Ovary (tissue), 10 donors: ENCODE measurements at places on chromosomes 3 and 15. TPM values are rescaled to one million over a fixed set of nuclear protein-coding genes. Genes with fewer than 3 reads are reported as not detected.

ABCC5 gene
- 29.4 TPM for polyA plus RNA-seq

GRCh38 chr3:25897019-25897418 lies 107.1 kb downstream of the OXSM start:
- no peak for DNase-seq

- DNase-seq = no peak
Measured at GRCh38 chr3:195072916-195073564, 197.9 kb downstream of the XXYLT1 start.

INSYN1 gene
- polyA plus RNA-seq = 11.9 TPM

- DNase-seq = no peak
Measured at GRCh38 chr3:156665291-156665690, 9.1 kb upstream of the TIPARP start.

- DNase-seq = no peak
Measured at GRCh38 chr3:11226042-11226370, 46.2 kb upstream of the ATG7 start.

SLC22A13 gene
- polyA plus RNA-seq = not detected

CLDN18 gene
- not detected for polyA plus RNA-seq

DNA sequence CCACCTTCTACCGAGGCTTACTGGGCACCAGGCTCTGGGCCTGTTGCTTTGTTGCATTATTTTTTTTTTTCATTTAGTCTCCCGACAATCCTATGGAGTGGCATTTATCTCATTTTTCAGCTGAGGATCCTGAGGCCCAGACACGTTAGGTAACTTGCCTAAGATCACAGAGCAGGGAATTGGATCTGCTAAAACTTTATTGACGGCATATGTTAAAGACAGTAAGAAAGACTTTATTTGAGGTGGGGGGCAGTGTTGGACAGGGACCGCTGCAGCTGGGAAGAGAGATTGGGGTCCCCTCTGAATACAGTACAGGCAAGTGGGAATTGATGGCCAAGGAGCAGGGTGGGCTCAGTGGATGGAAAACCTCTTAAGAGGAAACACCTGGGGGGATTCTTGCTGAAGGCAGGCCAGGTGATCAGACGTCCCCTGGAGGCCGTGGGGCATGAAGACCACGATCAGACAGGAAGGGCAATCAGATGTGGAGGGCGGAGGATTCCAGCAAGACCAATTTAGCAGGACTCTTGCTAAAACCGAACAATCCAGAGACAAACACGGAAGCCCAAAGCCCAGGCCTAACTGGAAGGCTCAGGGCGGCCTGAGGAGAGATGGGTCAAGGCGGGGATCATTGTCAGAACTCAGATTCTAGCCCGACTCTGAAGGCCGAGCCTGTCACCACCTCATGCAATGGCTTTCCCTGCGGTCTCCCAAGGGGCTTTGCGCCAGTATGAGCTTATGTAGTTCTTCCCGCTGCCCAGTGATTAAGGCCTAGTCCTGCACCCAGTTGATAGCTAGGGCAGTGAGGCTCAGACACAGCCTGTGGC lies 53.7 kb downstream of the RGMA start:
- no peak for DNase-seq

TMEM40 gene
- 0.20 TPM for polyA plus RNA-seq

DNA sequence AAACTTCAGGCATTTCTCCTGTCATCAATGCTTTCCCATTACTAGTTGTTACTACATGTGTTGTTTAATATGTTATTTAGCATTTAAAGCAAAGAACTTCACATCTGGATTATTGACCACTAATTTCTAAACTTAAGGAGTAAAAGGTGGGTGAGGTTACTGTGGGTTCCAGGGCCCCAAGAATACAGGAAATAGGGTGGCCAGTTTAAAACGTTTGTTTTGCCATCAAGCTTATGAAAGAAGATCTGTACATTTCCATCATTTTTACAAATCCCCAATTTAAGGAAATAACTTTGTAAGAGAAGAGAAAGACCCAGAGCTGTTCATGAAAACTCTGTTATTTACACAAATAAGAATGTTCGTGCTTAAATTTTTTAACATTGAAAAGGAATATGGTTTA lies 54.5 kb upstream of the ACKR4 start:
- DNase-seq = no peak

GRCh38 chr3:182710557-182711157 lies 82.6 kb upstream of the ATP11B start:
- DNase-seq = no peak

HMCES gene
- polyA plus RNA-seq = 27.5 TPM

DNA sequence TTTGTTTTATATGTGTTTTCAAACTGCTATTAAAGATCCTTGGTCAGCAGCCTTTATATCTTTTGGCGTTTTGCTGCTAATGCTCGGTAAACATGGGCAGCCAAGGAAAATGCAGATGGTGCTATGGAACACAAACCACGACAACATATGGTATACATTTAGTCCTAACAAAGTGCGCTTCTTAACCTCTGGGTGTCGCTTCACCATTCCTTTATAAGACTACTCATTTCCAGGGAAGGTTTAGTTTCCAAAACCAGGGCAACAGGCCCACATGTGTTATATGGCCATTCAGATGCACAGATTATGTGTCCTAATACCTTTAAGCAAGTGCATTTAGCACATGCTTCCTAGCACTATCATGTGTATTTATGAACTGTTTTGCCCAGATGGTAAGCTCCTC lies 14.7 kb downstream of the SHOX2 start:
- no peak for DNase-seq

DNA sequence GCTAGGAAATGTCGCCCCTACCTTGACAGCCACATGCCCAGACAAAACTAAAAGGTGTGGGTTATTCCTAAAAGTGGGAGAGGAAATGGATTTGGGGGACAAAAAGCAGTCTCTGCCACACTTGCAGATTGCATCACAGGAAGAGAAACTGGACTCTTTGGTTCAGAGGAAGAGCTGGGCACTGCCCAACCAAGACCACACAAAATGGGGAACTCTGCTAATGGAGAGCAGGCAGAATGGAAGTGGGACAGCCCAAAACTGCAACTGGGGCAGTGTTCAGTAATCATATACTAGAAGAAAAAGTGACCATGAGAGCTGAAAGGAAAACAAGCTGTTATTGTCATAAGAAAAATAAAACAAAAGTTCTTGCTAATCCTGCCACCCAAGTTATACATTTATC lies 138.9 kb upstream of the FRMD4B start:
- no peak for DNase-seq
